Pancreas (tissue), 10 donors: ENCODE measurements at places on chromosomes 13 and 19.

DNA sequence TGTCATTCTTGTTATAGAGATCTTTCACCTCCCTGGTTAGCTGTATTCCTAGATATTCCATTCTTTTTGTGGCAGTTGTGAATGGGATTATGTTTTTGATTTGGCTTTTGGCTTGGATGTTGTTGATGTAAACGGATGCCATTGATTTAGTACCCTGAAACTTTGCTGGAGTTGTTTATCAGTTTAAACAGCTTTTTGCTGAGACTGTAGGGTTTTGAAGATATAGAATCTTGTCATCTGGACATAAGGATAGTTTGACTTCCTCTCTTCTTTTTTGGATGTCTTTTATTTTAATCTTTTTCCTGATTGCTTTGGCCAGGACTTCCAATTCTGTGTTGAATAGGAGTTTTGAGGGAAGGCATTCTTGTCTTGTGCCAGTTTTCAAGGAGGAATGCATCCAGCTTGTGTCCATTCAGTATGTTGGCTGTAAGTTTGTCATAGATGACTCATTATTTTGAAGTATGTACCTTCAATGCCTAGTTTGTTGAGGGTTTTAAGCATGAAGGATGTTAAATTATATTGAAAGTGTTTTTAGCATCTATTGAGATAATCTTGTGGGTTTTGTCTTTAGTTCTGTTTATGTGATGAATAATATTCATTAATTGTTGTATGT lies 16.8 kb downstream of the ZNF431 start:
- no peak overlapping the region for H3K27ac ChIP-seq
- H3K27me3 ChIP-seq: no peaks in the 10 kb centered on the region
- H3K36me3 ChIP-seq: no peaks in the 10 kb centered on the region

DNA sequence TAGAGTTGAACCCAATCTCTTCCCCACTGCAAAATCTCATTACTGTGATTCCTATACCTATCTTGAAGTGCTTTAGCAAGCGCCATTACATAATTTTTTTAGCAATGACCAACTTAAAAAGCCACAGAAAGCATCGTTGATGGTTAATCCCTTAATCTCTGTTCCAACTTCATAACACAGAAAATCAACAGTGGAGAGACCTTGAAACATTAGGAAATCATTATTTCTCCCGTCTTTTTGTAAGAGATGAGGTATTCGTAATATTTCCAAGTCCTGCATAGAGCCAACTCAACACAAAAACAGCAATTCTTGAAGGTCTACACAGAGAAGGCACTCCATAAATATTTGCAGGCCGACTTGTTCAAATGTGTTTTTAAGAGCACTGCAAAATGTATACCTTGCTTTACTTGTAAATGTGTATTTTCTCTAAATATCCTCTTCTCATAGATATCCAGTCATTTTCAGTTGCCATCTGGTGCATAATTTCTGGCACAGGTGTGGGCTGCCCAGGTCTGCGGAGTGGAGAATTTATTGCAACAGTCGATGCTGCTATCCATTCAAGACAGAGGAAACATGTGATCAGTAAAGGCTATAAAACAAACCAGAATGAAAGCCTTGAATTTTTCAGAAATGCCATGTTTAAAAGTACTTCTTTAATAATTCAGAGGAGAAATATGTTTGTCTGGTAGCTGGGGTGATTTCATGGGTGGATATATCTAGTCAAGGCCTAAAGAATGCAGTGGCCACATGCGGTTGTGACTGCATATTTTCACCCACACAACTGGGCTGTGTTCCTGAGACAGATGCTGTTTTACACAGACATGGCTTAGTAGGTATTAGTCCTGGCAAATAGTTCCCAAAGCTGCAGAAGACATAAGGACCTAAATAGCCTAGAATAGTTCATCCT lies 234.3 kb upstream of the STARD13 start:
- peaks cover 10% of the 10 kb centered on the region for H3K4me1 ChIP-seq
- no peaks in the 10 kb centered on the region for H3K36me3 ChIP-seq
- DNase-seq: no peak

DNA sequence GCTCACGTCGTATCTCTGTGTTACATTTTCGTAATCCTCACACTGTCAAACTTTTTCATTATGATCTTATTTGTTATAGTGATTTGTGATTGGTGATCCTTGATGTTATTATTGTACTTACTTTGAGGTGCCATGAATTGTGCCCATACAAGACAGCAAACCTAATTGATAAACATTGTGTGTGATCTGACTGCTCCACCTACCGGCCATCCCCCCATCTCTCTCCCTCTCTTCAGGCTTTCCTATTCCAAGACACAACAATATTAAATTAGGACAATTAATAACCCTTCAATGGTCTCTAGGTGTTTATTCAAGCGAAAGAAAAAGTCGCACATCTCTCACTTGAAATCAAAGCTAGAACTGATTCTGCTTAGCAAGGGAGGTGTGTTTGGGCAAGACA lies 349.3 kb downstream of the RBM26 start:
- H3K27ac ChIP-seq: no peak overlapping the region
- no peak for DNase-seq
- H3K27me3 ChIP-seq: no peaks in the 10 kb centered on the region

GRCh38 chr19:13987101-13987890 lies 18.8 kb downstream of the RFX1 start:
- H3K36me3 ChIP-seq: peaks cover 8% of the 10 kb centered on the region
- H3K27me3 ChIP-seq: no peaks in the 10 kb centered on the region
- DNase-seq: no peak

DNA sequence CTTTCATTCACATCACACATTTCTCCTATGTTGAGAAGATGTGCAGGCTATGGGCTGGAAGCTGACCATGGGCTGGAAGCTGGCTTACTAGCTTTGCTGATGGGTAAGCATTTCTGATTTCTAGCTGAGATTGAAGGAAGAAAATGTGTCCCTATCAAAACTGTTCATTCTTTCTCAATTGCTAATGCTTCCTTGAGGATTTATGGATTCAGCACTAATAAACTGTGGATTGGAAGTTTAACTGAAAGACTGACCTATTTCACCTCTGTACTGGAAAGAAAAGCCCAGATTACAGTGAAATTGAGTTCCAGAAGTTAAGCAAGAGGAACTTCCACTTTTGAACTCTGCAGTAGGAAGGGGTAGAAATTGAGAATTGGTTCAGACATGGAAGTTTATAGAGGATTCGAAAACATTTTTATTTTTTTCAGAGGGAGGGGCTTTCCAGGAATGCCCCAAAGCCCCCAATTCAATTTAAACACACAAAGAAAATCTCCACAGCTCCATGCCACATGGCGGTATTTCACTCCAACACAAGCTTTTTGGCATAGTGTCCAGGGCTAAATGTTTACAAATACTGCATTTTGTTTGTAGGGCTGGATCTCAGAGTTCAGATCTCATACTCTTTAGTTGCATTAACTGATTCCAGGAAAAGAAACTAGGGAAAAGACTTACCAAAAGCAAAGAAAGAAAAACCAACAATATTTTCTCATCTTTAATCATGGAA lies 61.2 kb upstream of the ARGLU1 start:
- no peak overlapping the region for H3K4me3 ChIP-seq
- no peaks in the 10 kb centered on the region for H3K36me3 ChIP-seq
- no peaks in the 10 kb centered on the region for H3K27me3 ChIP-seq
- no peaks in the 10 kb centered on the region for H3K4me1 ChIP-seq
- no peak for DNase-seq
- H3K27ac ChIP-seq: no peak overlapping the region

GRCh38 chr13:112761701-112762689 lies 72.2 kb downstream of the ATP11A start:
- H3K27me3 ChIP-seq: no peaks in the 10 kb centered on the region
- DNase-seq: no peak
- no peaks in the 10 kb centered on the region for H3K36me3 ChIP-seq

DNA sequence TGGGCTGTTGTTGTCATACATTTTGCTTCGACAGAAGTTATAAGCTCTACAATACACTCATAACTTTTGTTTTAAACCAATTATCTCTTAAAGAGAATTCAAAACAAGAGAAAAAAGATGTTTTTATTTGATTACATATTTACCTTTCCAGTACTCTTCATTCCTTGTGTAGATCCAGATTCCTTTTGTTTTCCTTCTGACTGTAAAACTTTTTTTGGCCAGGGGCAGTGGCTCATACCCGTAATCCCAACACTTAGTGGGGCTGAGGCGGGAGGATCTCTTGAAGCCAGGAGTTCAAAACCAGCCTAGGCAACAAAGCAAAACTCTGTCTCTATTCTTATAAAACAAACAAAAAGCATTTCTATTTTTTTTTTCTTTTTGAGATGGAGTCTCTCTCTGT lies 21.7 kb downstream of the LPAR6 start:
- no peak overlapping the region for H3K4me3 ChIP-seq
- no peaks in the 10 kb centered on the region for H3K27me3 ChIP-seq
- H3K36me3 ChIP-seq: no peaks in the 10 kb centered on the region
- H3K4me1 ChIP-seq: no peaks in the 10 kb centered on the region
- no peak overlapping the region for H3K27ac ChIP-seq

DNA sequence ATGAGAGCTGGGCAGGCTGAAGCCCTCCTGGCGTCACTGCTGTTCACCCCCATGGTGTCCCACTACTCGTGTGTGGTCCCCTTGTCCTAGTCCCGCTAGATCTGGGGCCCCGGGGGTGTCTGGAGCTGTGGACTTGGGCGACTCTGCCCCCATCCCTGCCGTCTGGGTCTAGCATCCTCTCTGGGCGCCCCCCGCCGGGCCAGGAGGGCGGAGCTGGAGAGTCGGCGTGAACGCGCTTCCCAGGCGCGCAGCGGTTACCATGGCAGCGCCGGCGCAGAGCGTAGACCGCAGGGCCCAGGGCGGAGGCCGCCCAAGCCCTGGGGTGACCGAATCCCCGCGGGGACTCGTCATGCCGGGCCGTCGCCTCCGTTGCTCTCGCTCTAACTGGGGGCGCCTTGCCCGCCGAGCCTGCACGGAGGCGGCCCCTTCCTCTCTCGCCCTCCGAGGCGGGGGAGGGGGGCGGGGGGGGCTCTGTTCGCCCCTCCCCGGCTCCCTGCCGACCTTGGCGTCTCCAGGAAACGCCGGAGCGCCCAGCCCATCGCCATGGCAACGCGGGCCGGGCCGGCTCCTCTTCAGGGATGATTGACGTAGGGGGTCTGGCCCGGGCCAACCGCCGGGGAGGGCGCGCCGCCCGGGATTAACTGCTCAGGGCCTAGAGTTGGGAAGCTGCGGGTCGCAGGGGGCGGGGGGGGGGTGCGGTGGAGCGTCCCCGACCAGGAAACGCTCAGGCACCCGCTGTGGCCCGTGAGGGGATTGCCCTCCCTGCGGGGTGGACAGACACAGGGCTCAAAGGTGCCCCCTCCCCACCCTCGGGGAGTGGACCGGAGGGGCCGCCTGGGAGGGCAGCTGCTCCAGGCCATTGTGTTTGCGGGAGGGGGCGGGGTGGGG lies 8.9 kb downstream of the ISYNA1 start:
- H3K27me3 ChIP-seq: no peaks in the 10 kb centered on the region
- peak overlapping the region; percentile 66 for H3K27ac ChIP-seq
- H3K4me1 ChIP-seq: no peaks in the 10 kb centered on the region
- no peaks in the 10 kb centered on the region for H3K36me3 ChIP-seq
- H3K4me3 ChIP-seq: no peak overlapping the region

DNA sequence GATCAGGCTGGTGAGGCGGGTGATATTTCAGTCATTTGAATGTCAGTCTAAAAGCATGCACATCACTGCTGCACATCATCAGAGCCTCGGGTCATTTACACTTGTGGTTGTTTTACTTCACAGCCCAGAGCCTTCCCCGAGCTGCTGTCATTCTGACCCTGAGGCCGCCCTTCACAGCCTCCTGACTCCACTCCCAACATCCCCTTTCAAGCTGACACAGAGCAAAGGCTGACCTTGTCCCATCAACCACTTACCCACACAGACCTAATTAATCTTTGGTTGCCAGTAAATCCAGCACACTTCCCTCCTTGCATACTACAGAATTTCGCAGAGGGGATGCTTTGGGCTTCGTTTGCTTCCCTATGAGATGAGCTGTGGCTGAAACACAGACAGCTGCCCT lies 528.1 kb downstream of the DIAPH3 start:
- H3K4me1 ChIP-seq: no peaks in the 10 kb centered on the region
- no peak overlapping the region for H3K27ac ChIP-seq
- no peaks in the 10 kb centered on the region for H3K27me3 ChIP-seq
- no peak for DNase-seq
- H3K4me3 ChIP-seq: no peak overlapping the region

- DNase-seq: no peak
- no peak overlapping the region for H3K4me3 ChIP-seq
- no peaks in the 10 kb centered on the region for H3K4me1 ChIP-seq
- H3K36me3 ChIP-seq: no peaks in the 10 kb centered on the region
- no peaks in the 10 kb centered on the region for H3K27me3 ChIP-seq
These were observed 32.3 kb upstream of the MATK start for GRCh38 chr19:3818466-3818865.

DNA sequence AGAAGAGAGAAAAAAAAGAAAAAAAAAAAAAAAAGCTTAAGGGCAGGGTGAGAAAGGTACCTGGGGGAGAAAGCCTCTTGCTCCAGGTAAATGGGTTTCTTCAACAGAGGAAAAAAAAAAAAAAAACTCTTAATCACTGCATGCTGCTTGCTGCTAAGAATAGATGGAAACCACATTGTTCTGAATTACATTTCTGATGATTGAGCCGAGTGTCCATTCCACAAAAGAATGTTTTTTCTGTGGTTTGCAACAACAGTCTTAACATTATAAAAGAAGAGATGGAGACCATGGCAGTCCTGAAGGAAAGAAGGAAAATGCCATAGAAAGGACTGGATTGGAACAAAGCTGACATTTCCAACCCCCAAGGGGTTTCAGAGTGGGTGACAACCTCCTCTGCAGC lies 1312.7 kb downstream of the SLITRK1 start:
- no peak overlapping the region for H3K4me3 ChIP-seq
- no peaks in the 10 kb centered on the region for H3K4me1 ChIP-seq
- H3K27me3 ChIP-seq: no peaks in the 10 kb centered on the region
- no peaks in the 10 kb centered on the region for H3K36me3 ChIP-seq

DNA sequence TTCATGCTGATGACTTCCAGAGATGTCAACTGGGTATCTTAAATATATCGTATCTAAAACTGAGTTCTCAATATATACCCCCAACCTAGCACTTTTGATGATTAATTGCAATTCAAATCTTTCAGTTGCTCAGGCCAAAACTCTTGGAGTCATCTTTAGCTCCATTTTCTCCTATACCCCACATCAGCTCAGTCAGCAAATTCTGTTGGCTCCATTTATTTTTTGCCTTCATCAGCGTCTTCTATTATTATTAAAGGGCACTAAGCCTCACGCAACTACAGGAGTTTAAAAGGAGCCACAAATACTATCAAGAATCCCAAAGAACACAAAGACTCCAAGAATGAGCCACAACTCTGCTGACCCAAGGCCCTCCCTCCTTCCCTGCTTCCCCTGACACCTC lies 134.9 kb downstream of the KCTD12 start:
- no peaks in the 10 kb centered on the region for H3K4me1 ChIP-seq
- no peak overlapping the region for H3K4me3 ChIP-seq
- H3K36me3 ChIP-seq: no peaks in the 10 kb centered on the region
- DNase-seq: no peak
- H3K27ac ChIP-seq: no peak overlapping the region

GRCh38 chr13:28336193-28336657 lies 158.7 kb downstream of the FLT1 start:
- no peak overlapping the region for H3K4me3 ChIP-seq
- no peak for DNase-seq
- H3K4me1 ChIP-seq: no peaks in the 10 kb centered on the region
- no peaks in the 10 kb centered on the region for H3K36me3 ChIP-seq
- no peaks in the 10 kb centered on the region for H3K27me3 ChIP-seq
